Stimulated activated naive CD4-positive, alpha-beta T cell treated with Interleukin-2 at 50 U/mL for 16 hours (primary cell): ENCODE measurements at places on chromosomes 1 and 21.

- no peak for DNase-seq
These were observed 19.4 kb upstream of the SLAMF6 start for GRCh38 chr1:160542303-160542945.

DNA sequence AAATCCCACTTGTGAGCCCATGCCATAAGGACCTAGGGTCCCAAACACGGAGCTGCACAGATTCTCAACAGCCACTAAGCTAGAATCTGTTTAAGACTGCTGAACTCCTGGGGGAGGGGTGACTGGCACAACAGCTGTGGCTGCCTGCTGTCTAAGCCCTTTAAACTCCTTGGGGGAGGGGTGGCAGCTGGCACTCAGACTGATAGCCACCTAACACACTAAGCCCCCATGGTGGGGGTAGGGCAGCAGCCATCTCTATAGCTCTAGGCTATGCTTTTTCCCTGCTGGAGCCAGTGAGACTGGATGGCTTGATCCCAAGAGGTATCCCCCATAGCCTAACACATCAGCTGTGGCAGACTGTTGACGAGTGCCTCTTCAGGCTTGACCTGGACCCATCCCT, 73.3 kb upstream of the FMO3 start:
- DNase-seq = no peak

DNA sequence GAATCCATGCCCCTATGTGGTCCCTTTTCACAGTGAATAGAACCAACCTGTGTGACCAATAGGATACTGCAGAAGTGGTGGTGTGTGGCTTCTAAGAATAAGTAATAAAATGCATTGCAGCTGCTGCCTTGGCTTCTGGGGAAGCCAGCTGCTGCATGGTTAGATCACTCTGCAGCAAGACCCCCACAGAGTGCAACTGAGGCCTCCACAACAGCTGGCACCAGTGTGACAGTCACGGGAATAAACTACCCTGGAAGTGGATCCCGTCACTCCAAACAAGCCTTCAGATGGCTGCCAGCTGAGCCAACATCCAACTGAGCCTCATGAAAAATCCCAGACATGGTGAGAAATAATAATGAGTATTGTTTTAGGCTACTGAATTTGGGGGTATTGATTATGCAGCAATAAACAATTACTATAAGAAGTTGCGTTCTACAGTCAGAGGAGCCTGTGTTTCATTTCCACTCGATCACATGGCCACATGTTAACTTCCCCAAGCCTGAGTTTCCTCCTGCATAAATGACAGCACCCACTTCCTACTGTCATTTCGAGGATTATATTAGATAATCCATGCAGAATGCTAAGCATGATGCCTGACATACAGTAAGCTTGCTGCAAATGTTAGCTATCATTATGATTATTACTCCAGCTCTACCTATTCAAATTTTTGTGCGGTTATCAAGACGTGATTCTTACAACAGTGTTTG, 20.8 kb upstream of the COG2 start:
- DNase-seq = no peak

DNA sequence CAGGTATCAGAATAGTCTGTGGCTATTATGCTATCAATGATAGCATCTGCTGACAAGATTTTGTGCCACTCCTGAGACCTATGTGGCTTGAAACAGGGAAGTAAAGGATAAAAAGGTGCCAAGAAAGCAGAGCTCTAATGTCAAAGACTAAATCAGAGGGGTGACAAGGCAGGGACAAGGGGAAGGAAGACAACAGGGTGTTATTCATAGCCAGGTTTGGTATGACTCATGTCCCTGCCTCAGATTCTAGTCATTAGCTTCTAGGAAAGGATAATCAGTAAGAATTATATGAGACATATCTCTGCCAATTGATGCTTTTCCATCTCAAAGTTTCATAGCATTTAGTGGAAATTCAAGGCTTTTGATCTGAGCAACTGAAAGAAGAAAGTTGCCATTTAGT, 31.8 kb upstream of the PLD5 start:
- DNase-seq = no peak

GRCh38 chr1:237789619-237790018, 101.1 kb downstream of the ZP4 start:
- no peak for DNase-seq

GRCh38 chr1:147273409-147274336, 31.2 kb downstream of the CHD1L start:
- DNase-seq = no peak

DNA sequence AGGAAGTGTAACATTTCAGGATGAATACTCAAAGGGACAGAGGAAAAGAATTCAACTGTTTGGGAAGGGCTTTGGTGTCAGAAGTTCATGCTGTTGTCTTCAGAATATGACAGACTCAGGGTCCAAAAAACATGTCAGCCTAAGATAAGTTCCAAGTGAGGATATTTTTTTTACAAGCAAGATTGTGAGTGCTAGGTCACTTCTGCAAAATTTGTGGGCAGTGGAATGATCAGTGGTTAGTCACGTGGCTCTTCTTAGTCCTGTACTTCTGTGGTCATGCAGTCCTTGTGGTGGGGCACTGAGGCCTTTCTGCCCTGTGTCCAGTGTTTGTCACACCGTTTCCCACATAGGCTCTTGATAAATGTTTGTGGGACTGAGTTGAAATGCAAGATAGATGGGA, 5.2 kb downstream of the RGL1 start:
- no peak for DNase-seq

- DNase-seq = peak; percentile 6
These were observed 5.1 kb upstream of the CLEC20A start for GRCh38 chr1:178501705-178502329.

- DNase-seq = no peak
These were observed 48.4 kb downstream of the WLS start for GRCh38 chr1:68183895-68184294.

- no peak for DNase-seq
These were observed 255.0 kb upstream of the SNX7 start for GRCh38 chr1:98406352-98407088.

DNA sequence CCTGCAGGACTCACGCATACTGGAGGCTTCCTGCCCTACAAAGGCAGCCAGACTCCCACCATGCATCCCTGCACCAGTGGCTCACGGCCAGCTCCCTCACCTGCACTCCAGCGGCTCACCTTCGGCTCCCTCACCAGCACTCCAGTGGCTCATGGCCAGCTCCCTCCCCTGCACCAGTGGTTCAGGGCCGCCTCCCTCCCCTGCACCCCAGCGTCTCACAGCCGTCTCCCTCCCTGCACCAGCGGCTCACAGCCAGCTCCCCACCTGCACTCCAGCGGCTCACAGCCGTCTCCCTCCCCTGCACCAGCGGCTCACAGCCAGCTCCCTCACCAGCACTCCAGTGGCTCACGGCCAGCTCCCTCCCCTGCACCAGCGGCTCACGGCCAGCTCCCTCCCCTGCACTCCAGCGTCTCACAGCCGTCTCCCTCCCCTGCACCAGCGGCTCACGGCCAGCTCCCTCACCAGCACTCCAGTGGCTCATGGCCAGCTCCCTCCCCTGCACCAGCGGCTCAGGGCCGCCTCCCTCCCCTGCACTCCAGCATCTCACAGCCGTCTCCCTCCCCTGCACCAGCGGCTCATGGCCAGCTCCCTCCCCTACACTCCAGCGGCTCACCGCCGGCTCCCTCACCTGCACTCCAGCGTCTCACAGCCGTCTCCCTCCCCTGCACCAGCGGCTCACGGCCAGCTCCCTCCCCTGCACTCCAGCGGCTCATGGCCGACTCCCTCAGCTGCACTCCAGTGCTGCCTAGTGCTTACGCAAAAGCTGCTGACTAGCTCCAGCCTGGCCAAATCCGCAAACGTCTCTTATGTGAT, 324.5 kb downstream of the NPHP4 start:
- DNase-seq = no peak

DNA sequence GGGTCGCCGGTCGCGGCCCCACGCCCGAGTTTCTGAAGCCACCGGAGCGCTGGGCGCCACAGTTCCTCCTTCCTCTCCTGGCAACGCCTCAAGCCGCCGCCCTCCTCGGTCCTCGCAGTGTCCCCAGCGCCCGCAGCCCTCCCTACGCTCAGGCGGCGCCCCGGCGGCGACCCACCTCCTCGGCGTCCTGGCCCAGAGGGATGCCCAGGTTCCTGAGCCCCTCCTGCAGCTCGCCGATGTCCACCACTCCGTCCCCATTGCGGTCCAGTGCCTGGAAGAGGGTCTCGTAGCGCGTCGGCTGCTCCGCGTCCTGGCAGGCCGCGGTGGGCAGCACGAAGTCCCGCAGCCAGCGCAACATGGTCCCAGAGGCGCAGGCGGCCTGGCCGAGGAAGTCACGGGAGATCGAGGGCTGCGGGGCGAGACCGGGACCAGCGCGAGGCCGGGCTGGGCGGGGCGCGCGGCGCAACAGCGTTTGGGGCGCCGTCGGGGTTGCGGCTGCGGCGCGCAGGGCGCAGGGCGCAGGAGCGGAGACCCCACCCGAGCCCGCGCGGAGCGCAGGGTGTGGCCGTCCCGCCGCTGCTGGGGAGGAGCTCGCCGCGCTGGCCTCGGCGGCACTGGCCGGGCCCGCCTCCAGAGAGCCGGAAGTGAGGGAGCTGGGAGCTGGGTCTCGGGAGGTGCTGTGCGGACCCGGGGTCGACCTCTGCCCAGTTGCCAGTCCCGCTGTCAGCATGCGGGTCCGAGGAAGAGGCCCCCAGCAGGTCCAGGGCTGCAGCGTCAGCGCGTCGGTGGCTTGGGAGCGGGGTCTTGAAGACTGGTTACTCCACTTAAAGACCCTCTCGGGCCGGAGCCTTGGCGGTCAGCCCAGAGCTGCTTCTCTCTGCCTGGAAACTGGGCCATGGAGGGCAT, at the start of gene SLC25A24:
TSS of gene SLC25A24 (minus strand) at position 563 of the 906 bp plus-strand sequence. CDS start at position 358, 205 bp downstream.
- peak; percentile 71 for DNase-seq
